ENCODE measurements at places on chromosomes 5 and 9. TPM values are rescaled to one million over a fixed set of nuclear protein-coding genes. Genes with fewer than 3 reads are reported as not detected.

- H3K4me1 ChIP-seq: no peaks in the 10 kb centered on the region
- H3K36me3 ChIP-seq: peaks cover 45% of the 10 kb centered on the region
- no peak for DNase-seq
Measured at GRCh38 chr9:137302449-137303150, 529 bp upstream of the NRARP start.

DNA sequence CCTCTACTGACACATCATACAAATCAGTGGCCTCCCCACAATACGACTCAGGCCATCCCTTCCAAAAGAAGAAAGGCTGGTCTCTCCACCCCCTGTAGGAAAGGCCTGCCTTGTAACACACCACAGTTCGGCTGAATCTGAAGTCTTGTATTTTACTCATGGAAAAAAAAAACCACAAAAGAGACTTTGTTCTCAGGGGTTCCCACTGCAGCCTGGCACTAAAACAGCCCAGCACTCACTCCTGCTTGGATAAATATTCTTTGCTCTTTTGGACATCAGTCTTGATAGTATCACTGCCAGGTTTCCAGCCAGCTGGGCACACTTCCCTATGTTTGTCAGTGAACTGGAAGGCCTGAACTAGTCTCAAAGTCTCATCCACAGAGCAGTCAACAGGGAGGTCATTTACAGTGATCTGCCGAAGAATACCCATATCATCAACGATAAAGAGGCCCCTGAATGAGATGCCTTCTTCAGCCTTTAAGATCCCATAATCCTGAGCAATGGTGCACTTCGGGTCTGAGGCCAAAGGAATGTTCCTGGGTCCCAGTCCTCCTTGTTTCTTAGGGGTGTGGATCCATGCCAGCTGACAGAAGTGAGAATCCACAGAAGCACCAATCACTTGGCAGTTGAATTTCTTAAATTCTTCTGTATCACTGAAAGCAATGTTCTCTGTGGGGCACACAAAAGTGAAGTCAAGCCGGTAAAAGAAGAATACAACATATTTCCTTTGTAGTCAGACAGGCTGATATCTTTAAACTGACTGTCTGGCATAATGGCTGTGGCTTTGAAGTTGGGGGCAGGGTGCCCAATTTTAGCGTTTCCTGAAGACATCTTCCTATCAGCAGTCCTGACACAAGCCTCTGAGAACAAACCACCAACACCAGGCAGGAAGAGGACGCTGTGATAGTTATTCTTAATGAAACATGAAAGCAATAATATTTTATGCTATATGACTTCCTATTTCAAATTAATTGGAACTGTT lies 198.1 kb downstream of the LURAP1L start:
- DNase-seq: no peak
- H3K27ac ChIP-seq: no peak overlapping the region
- H3K4me1 ChIP-seq: no peaks in the 10 kb centered on the region
- no peaks in the 10 kb centered on the region for H3K36me3 ChIP-seq
- H3K4me3 ChIP-seq: no peak overlapping the region
- no peaks in the 10 kb centered on the region for H3K27me3 ChIP-seq

- no peaks in the 10 kb centered on the region for H3K4me1 ChIP-seq
- H3K27ac ChIP-seq: no peak overlapping the region
- H3K27me3 ChIP-seq: no peaks in the 10 kb centered on the region
- H3K4me3 ChIP-seq: no peak overlapping the region
- H3K36me3 ChIP-seq: no peaks in the 10 kb centered on the region
- no peak for DNase-seq
Measured at GRCh38 chr5:2382776-2383697, 368.4 kb downstream of the IRX2 start.

GRCh38 chr9:131436865-131437271 lies 43.0 kb downstream of the PRRC2B start:
- DNase-seq: no peak
- no peak overlapping the region for H3K27ac ChIP-seq
- no peak overlapping the region for H3K4me3 ChIP-seq
- H3K4me1 ChIP-seq: no peaks in the 10 kb centered on the region
- H3K27me3 ChIP-seq: no peaks in the 10 kb centered on the region

- H3K27ac ChIP-seq: peak overlapping the region; percentile 69
- peak overlapping the region; percentile 17 for H3K4me3 ChIP-seq
- H3K27me3 ChIP-seq: no peaks in the 10 kb centered on the region
- peaks cover 28% of the 10 kb centered on the region for H3K4me1 ChIP-seq
Measured at GRCh38 chr5:16862777-16863176, 73.3 kb downstream of the MYO10 start.

HBEGF gene
- total RNA-seq: 7.2 TPM

PCDHGA9 gene
- total RNA-seq: 18.1 TPM
